ENCODE measurements at places on chromosomes 16 and 17.

GRCh38 chr16:3038256-3038655 lies 1.5 kb upstream of the BICDL2 start:
- DNase-seq, result no peak

GRCh38 chr16:24318680-24319079 lies 62.5 kb downstream of the CACNG3 start:
- DNase-seq, result no peak

DNA sequence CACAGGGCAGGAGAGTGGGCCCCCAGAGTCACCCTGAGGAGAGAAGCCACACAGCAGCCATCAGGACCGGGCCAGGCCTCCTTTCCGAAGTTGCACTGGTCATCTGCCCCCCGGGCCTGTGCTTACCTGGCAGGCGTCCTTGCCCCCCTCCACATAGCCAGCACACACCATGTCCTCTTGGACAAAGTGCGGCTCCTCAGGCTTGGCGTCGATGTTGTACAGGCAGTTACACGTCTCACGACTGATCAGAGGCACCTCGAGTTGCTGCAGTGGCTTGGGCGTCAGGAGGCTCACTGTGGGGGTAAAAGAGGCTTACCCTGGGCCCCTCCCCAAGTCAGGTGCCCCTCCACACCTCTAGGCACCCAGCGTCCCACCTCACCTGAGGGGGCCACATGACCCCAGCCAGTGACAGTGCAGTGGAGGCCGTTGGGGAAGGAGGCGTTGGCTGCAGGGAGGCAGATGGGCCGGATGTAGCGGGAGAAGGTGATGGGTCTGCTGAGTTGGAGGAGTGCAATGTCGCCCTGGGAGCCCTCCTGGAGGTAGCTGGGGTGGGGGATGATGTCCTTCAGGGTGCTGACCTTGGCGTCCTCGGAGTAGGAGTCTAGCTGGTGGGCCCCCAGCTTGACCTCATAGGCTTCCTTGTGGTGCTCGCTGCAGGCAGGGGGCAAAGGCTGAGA lies 3.1 kb downstream of the PRSS8 start:
- DNase-seq, result no peak

DNA sequence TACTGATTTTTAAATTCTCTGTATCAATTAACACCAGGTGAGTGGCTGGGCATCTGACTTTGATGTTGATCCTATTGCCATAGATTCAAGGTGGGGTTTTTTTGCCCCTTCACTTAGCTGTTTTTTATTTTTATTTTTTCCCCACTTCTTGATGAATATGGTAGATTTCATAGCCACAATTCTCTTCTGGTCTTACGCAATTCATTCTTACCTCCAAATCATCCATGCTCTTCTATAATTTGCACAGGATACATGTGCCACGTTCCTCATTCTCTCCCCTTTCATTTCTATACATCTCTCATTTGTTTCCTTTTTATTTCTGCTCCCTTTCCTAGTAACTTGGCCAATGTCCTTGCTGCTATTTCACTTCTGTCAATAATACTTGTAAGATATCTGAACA lies 14.9 kb upstream of the HS3ST4 start:
- DNase-seq, result no peak

- no peak for DNase-seq
Measured at GRCh38 chr16:81276323-81276722, 37.8 kb downstream of the BCO1 start.

- DNase-seq, result no peak
Measured at GRCh38 chr17:72948115-72948514, 144.4 kb downstream of the SLC39A11 start.

GRCh38 chr17:29787995-29788394 lies 142.0 kb downstream of the SSH2 start:
- DNase-seq, result no peak

- no peak for DNase-seq
Measured at GRCh38 chr17:77363821-77364361, 223.1 kb downstream of the SEC14L1 start.

DNA sequence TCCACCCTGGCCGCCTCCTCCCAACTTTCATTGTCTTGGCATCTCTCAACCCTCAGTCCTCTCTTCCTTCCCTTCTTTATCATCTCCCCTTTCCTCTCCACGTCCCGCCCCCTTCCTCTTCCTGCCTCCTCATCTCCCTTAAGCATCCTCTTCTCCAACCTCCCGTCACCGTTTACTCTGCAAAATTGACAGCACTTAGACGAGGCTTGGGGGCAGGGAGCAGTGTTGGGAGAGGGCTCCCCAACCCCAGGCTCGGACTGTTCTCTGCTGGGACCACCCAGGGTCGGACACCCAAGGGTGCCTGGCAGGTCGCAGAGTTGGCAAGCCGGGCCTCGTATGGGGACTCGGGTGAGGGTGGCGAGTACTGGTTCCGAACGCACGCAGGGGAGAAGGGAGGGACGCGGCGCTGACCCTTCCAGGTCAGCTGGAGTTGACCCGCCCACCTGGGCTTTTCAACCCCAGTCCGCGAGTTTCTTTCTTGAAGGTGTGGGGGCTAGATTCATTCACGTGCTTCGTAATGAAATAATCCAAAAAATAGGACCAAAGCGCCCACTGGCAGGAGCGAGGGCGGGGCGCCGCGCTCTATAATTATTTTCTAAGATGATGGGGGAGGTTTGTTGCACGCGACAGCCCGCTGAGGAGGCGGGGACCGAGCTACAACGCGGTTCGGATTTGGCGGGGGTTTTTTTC lies 775 bp upstream of the PAGR1 start:
- no peak for DNase-seq

DNA sequence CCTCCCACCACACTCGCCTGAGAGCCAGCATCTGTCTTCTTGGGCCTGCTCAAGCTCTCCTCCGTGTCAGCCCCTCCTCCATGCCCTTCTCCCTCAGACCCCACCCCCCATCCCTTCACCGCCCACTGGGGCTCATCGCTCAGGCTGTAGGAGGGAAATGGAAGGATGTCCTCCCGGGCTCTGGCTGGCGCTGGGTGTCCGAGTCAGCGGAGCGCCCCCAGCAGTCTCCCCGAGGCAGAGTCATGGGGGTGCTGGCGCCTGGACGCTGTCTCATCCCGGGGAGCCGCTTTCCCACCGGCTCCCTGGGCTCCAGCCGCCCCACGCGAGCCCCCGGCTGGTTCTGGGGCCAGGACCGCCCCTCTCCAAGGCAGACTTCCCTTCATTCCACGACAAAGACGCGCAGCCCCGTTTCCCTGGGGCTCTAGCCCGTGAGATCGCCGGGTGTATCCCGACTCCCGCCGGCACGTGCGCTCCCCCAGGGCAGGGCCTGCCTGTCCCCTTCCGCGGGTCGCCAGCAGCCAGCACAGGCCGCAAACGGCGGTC lies 428 bp upstream of the ANTKMT start:
- no peak for DNase-seq

- no peak for DNase-seq
Measured at GRCh38 chr16:78399384-78399783, 299.9 kb downstream of the WWOX start.

DNA sequence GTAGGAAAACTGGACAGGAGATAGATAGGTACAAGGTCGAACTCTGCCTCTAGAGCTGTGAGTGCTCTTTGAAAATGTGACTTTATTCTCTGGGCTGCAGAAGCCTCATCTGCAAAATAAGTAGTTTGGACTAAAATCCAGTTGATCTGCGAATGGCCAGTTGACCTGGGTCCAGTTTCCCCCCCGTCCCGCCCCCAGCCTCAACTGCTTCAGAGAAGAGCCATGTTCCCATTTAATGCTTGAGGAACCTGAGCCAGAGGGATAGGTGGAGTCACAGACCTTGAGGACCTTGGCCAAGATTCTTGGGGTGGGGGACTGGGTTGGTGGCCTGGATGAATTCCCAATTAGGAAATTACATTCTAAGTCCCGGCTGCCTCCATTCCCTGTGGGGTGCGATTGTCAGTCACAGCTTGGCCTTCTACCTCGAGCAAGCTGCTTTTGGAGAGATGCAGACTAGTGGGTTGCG lies 14.1 kb downstream of the TBX2 start:
- no peak for DNase-seq

- no peak for DNase-seq
Measured at GRCh38 chr17:49835472-49835871, 12.4 kb downstream of the TAC4 start.

GRCh38 chr16:23064639-23065038 lies 84.6 kb downstream of the USP31 start:
- DNase-seq, result no peak

- DNase-seq, result no peak
Measured at GRCh38 chr17:36890398-36891168, 46.7 kb upstream of the LHX1 start.

DNA sequence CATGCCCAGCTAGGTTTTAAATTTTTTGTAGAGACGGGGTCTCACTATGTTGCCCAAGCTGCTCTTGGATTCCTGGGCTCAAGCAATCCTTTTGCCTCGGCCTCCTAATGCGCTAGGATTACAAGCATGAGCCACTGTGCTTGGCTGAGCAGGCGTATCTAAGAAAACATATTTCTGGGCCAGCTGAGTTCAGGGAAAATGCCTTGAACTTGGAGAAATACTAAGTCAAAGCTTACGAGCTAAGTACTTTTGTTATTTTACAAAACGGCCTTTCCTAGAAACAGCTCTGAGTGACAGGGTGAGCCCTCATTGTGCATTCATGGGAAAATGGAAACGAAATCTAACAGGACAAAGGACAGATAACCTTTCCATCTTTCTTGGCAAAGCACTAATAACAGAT lies 24.7 kb downstream of the DNAI2 start:
- DNase-seq, result no peak

DNA sequence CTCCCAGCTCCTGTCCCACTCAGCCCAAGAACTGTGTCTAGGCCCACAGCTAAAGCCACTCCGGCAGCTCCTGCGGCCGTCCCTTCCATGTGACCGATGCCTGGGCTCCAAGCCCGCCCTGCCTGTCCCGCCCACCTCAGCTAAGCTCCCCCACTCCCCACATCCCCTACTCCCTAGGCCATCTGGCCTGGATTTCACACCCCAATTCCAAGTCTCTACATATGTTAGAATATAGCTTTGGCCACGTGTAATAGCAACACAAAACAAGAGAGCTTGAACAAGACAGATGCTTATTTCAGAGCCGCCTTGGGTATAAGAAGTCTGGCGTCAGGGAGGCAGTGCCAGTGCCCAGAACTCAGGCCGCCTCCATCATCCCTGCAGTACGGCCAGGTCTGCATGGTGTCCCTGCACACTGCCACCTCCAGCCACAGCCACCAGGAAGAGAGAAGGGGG lies 30.0 kb upstream of the USP22 start:
- no peak for DNase-seq

- DNase-seq, result no peak
Measured at GRCh38 chr17:33291248-33292200, 1.6 kb downstream of the ASIC2 start.

DNA sequence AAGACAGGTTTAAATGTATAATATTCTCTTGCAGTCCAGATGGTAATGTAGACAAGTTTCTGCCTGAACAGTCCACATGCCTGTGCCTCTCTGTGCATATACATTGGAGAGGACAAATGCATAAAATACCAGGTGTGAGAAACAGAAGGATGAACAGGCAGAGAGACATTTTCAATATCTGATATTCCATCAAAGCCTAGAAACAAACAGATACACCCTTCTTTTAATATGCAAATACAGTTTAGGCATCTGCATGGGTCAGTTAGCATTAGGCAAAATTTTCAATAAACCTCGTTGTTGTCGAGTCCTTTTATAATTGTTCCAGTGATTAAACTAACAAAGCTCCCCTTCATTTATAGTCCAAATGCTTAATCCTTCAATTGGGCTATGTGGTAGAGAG lies 897 bp downstream of the OMG start:
- no peak for DNase-seq

DNA sequence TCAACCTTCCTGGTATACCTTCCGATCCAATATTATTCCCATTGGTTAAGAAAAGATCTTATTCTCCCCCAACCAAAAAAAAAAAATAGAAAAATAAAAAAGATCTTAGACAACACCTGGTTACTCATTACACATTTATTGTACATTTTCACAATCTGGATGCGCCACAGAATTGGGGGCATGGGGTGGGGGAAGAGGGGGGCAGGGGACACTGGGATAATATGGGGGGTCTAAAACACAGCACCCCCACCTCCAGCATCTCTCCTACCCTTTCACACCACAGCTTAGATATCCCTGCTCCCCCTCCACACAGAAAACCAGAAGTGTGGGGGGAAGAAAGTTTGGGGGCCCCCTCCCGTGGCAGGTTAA lies 3.7 kb downstream of the VAMP2 start:
- no peak for DNase-seq

DNA sequence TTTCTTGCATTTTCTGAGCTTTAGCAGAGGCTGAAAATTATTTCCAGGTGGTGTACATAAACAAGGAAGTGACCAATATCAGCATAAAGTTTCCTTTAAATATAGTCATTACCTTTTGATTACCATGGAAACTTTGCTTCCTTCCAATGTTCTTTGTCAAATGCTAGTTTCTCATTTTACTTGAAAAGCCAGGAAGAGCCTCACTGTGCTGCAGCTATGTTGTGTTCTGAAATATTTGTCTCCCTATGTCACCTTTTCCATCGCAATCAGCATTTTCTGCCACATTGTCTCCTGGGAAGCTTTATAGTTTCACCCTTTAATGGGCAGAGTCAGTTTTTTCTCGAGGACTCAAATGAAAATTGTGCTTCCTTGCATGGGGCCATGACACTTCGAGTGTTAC lies 496.0 kb downstream of the CDH8 start:
- no peak for DNase-seq

DNA sequence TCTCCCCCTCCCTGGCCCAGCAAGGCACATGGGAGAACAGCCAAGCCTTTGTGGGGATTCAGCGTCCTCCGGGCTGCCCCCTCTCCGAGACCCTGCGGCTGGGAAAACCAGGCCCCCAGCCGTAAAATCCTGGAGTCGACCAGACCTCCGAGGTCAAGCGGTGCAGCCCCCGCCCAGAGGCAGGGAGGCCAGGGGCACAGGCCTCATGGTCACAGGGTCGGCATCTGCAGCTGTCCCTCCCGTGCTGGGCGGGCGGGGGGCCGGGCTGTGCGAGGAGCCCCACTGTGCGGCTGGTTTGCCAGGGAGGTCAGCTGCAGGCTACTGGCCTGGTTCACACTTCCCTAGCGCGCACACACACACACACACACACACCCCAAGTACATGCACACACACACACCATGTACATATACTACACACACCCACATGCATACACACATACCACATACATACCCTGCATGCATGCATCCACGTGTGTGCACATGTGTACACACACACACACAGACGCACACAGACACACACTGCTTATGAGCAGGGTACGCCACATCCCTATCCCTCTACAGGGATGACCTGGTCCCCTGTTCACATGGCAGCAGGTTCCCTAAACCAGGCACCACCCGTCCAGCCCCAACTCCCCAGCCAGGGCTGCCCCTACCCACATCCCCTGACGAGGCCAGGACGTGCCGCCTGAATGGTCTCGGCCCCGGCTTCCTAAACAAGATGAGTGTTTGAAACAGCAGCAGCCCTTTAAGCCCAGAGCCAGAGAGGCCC lies 108.9 kb upstream of the CIBAR2 start:
- no peak for DNase-seq

- DNase-seq, result no peak
Measured at GRCh38 chr17:72135546-72136325, 14.9 kb downstream of the SOX9 start.

DNA sequence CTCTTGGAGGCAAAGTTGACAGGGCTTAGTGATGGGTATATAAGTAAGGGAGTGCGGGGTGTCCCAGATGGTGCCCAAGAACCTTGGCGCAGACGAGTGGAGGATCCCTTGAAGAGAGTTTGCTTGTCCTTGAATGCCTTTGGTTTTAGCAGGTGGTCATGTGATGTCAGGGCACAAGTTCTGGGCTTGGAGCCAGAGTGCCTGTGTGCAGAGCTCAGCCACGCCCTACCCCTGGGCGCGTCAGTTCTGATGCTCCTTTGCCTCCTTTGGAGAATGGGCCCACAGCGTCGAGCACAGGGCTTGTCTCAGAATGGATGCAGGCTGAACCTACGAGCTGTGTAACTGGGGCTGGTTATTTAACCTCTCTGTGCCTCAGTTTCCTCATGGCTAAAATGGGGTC lies 412.2 kb upstream of the EEF2KMT start:
- DNase-seq, result no peak
